ENCODE measurements at places on chromosomes 5 and 9.

- DNase-seq = no peak
Observed at GRCh38 chr5:73280821-73281746, 108.1 kb downstream of the TMEM174 start.

- no peak for DNase-seq
Observed at GRCh38 chr9:136133191-136133958, 14.7 kb upstream of the TMEM250 start.

DNA sequence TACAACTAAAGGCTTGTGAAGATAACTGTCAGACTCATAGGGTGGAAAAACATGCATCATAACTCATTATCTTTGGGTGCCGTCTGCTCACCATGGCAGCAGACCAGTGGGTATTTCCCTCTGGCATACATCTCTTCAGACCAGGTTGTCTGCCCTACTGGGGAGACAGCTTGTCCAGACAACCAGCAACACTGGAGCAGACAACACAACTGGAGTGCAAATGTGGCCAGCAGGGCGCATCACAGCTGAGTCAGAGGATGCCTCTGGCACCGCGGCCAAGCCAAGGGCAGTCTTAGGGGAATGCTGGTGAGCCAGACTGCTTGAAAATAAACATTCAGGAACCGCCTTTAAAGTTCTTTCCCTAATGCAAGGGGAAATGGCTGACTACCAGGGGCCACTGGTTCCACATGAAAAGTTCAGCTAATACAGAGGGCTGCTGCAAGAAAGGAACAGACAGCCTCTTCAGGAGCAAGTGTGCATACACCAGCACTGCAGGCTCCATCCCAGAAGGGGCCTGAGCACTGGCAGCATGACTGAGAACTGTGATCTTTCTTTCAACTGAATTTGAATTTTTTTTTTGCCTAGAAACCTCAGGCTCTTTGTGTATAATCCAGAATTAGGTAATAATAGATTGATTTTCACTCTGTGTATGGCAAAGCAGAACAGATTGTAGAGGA is 77.3 kb downstream of the MAMDC2 start:
- DNase-seq = peak; percentile 52

GRCh38 chr5:119323601-119324000 is 32.2 kb upstream of the TNFAIP8 start:
- DNase-seq = no peak

GRCh38 chr5:23029290-23029689 is 176.1 kb upstream of the CDH12 start:
- no peak for DNase-seq

DNA sequence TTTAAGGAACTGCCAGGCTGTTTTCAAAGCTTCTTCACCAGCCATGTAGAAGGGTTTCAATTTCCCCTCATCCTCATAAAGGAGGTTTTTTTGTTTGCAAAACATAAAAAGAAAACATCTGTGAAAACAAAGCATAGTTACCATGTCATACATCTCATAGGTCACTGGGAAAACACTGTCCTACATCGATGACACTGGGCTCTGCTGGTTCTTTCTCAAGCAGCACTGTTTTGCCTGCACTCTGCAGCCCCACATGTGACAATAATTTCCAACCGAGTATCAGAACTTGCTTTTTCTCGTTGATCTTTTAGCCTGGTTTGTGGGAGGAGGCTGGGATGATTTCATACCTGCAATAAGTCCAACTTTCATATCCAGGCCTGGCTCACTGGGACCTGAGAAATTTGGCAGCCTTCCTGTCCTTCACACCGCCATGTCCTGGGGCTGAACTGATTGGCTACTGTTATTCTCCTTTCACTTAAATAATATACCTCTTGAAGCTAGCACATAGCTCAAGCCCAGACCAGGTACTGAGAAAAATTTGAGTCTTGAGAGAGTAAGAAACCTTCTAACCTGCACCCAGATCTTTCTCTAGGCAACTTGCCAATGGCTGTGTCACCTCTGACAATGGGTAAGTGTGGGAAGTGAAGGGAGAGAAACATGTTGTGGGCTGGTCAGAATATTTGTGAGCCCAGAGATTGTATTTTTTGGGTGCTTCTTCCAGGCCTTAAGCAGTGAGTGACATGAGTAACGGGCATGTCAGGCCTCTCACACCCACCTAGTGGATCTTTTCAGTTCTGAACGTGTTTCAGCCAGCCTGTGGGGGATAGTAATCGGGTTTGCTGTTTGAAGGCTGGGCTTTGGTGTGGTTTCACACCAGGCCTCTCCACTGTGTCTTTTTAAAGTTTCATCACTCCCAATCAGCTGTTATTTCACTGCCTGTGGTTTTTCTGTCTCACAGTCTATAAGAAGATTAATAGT is 502.8 kb downstream of the NTRK2 start:
- DNase-seq = no peak

- no peak for DNase-seq
Observed at GRCh38 chr5:127351418-127351817, 60.8 kb downstream of the MEGF10 start.

GRCh38 chr5:150618588-150619281 is 21.7 kb upstream of the SYNPO start:
- DNase-seq = no peak

DNA sequence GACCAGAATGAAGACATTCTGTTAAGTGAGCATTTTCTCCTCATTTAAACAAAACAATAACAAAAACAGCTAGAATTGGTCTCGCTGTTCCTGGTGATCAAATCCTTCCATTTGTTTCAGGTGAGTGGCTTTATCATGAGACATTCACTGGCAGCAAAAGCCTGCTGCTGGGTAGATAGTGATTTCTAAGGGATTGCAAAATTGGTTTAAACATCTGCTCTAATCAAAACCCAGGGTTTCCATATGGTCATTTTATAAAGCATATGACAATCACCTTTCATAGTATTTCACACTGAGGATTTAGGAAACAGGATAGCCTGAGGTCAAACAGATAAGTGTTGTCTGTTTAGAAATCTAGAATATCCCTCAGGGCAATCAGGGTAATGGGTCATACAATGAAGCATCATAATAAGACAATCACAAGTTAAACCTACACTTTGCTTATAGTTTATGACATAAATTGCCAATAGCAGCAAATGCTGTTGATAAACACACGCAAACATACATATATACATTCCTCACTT is 769.6 kb upstream of the C9orf72 start:
- no peak for DNase-seq

- DNase-seq = peak; percentile 35
Observed at GRCh38 chr5:148909766-148910165, 83.4 kb downstream of the ADRB2 start.

- no peak for DNase-seq
Observed at GRCh38 chr9:93510041-93510440, 56.7 kb upstream of the FAM120AOS start.

DNA sequence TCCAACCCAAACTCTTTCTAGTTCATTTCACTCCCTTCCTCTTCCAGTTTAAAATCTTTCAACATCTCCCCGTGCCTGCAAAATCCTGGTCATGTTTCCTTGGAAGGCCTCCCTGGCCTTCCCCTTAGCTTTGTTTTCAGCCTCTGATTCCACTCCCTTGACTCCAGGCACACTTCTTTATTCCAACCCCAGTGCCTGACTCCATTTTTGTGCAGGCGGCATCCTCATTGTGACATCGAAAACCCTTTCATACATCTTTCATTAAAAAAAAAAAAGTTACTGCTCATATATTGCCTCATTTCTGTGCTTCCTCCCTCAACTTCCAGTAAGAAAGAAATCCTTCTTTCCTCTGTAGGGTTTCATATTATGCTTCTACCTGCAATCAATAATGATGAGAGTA is 7.1 kb upstream of the TNFSF8 start:
- DNase-seq = no peak

- no peak for DNase-seq
Observed at GRCh38 chr5:170986598-170986997, 124.8 kb downstream of the RANBP17 start.

DNA sequence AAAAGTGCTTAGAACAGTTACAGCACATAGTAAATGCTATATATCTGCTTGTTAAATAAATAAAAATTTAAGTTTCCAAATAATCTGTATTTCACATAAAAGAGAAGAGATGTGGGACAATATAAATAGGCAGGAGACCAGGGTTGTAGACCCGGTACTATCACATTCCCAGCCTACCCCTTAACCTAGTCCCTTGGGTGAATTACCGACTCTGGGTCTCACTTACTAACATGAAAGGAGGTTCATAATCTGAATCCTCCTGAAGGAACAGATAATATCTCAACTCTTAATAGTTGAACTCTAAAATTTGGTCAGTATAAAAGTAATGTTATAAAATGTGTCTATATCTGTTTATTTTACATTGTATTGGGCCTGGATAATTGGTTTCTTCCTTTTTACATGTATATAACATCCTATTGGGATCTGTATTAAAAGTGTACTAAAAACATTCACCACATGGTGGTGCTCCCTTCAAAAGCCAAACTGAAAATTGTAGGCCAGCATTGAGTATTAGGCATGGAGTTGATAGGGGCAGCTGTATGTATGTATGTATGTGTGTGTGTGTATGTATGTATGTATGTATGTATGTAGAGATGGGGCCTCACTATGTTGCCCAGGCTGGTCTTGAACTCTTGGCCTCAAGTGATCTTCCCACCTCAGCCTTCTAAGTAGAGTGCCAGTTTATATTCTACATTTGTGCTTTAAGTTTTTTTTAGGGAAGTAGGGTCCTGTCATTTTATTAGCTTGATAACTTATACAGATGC is 64.2 kb upstream of the ABL1 start:
- no peak for DNase-seq

- no peak for DNase-seq
Observed at GRCh38 chr9:68457803-68458202, 82.9 kb downstream of the TMEM252 start.

GRCh38 chr5:145697251-145697990 is 137.7 kb downstream of the PRELID2 start:
- DNase-seq = peak; percentile 13

DNA sequence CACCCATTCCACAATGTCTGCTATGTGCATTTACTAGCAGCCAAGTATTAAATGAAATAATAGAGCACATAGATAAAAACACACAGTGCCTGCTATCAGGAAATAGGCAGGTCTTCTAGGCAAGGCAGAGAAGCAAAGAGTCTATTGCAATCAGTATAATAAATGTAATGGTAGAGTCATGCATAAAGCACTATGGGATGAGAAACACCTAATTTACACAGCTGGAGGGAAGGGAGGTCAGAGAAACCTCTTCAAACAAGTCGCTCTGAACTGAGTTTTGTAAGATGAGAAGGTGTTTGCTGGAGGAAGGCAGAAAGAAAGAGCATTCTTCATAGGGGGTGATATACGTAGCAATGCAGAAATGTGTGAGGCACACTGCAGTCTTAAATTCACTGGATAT is 341.0 kb upstream of the DMAC1 start:
- no peak for DNase-seq

- DNase-seq = no peak
Observed at GRCh38 chr5:80140496-80140895, 105.3 kb downstream of the THBS4 start.

- DNase-seq = no peak
Observed at GRCh38 chr9:6757132-6757455, 679 bp upstream of the KDM4C start.

DNA sequence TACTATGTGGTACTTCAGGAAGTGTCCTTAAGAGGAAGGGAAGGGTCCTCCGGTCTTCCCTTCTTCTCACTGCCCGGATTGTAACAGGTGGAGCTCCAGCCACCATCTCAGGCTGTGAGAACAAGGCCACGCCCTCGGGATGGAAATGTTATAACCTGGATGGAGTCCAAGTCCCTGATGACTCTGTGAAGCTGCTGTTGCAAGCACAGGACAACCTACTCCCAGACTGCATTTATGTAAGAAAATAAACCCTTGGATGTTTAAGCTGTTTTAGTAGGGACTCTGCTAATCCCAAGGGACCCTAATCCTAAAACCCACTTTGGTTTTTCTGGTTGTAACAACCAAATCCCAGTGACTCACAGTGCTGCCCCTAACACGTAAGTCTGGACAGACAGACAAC is 221.6 kb downstream of the ACTL7B start:
- peak; percentile 45 for DNase-seq

- DNase-seq = no peak
Observed at GRCh38 chr5:17794815-17795214, 160.6 kb downstream of the TAF11L14 start.
